K562 (cell line): ENCODE measurements at places on chromosomes 4 and X.

DNA sequence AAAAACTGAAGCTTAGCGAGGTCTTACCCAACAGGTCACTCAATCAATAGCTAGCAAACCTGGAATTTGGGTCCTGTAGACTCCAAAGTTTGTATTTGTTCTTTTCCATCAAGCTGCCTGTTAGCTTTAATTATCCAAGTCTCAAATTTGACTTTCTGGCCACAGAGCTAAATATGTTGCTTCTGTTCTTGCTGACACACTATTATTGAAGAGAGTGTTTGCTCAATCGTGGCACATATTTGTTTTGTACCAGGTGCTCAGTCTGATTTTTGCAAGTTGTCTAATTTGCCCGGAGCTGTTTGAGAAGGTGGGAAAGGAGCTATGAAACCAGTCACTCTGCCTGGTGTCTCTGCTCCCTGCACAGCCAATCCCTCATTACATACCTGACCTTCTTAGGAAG, 41.7 kb upstream of the FRMD7 start:
- no peaks in the 10 kb centered on the region for H3K36me3 ChIP-seq
- H3K27ac ChIP-seq: no peak overlapping the region
- H3K27me3 ChIP-seq: no peaks in the 10 kb centered on the region
- no peaks in the 10 kb centered on the region for H3K4me1 ChIP-seq

GRCh38 chrX:136165406-136165805, 18.1 kb downstream of the FHL1 start:
- no peaks in the 10 kb centered on the region for H3K4me1 ChIP-seq
- H3K36me3 ChIP-seq: no peaks in the 10 kb centered on the region
- DNase-seq: no peak
- no peak overlapping the region for H3K4me3 ChIP-seq
- peaks cover 31% of the 10 kb centered on the region for H3K27me3 ChIP-seq

GRCh38 chr4:102246416-102246815, 98.9 kb downstream of the SLC39A8 start:
- no peaks in the 10 kb centered on the region for H3K36me3 ChIP-seq
- H3K4me1 ChIP-seq: no peaks in the 10 kb centered on the region
- DNase-seq: no peak
- H3K27ac ChIP-seq: no peak overlapping the region
- no peaks in the 10 kb centered on the region for H3K27me3 ChIP-seq

- no peak overlapping the region for H3K27ac ChIP-seq
- no peaks in the 10 kb centered on the region for H3K36me3 ChIP-seq
- no peak overlapping the region for H3K4me3 ChIP-seq
- H3K4me1 ChIP-seq: no peaks in the 10 kb centered on the region
These were observed 243.2 kb downstream of the RASL11B start for GRCh38 chr4:53105313-53105712.

DNA sequence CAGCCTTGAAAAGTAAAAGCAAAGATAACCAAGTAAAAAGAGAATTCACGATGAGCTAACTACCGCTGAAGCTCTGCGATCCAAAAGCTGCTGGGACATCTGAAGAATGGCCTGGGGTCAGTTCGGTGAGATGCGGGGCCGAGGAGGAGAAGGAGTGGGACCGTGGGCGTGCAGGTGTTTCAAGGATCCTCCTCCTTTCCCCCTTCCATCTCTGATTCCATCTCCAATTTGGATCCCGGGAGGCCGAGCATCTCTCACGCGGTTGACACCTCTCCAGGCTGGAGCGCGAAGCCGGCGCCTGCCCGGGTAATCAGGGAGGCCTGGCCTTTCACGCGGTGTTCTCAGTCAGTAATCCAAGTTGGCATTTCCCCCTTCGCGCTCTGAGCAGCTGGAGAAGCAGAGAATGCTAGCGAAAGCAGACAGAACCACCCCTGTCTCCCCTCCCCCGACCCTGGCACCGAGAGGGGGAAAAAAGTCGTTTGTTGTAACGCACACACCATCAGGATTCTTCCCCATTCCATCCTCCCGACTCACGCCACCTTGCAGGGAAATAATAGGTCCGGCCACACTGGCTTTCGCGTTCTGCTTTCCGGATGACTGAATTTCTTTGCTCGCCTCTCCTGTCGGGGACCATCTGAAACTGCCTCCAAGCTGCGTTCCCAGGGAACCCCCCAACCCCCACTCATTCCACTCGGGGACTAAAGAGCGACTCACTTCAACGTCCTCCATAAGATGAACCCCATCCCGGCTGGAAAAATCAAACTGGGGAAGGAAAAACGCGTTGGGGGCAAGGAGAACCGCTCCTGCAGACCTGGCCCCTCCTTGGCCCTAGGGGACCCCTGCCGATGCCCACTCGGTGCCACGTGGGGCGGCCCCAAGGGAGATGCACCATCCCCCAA, 6.5 kb downstream of the NEUROG2 start:
- H3K4me1 ChIP-seq: no peaks in the 10 kb centered on the region
- H3K27ac ChIP-seq: no peak overlapping the region
- H3K27me3 ChIP-seq: peaks cover 36% of the 10 kb centered on the region
- H3K36me3 ChIP-seq: no peaks in the 10 kb centered on the region

DNA sequence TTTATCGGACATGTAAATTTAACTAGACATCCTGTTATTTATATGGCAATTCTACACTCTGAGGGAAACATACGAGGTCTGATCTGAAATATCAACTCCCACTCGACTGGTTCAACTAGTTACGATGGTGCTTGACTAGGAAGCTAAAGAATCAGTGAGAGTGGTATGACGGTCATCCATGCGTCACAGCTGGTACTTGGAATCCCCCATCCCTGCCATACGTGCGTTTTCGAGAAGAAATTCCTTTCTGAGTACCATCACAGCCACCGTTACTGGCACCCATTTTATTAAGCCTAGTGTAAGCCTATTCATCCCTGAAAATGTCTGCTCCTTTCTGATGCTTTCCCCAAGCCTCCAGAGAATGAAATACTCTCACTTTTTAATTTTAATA, 695 bp upstream of the PIGA start:
- peak overlapping the region; percentile 84 for H3K4me3 ChIP-seq
- H3K4me1 ChIP-seq: no peaks in the 10 kb centered on the region; the same call in 2 of the 3 replicates
- H3K36me3 ChIP-seq: peaks cover 25% of the 10 kb centered on the region; the same call in 2 of the 3 replicates
- no peaks in the 10 kb centered on the region; the same call in 1 of the 2 replicates for H3K27me3 ChIP-seq

DNA sequence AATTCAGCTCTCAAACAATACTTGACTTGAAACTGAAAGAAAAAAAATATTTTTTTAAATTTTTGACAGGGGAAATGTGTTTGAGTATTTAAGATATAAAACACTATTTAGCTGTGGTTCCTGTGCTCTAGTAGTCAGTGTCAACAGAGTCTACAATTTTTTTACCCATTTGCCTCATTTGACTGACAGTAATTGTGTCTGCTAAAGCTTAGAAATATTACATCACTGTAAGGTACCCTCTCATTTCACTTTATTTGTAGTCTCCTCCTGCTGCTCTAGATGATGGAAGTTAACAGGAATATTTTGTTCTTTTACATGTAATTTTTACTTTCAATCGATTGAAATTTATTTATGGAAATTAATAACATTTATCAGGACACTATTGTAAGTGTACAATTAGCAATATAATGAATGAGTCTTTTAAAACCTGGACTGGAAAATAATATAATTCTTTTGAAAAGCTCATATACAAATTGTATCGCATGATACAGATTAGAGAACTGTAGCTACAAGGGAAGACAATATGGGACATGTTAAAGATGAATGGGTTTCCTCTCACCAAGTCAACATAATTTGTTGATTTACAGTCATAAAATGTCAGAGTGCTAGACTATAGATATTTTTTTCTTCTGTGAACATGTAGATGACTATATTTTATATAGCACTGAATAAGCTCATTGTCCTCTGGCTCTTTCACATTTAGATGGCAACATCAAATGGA, 1186.5 kb upstream of the ADGRL3 start:
- no peaks in the 10 kb centered on the region for H3K4me1 ChIP-seq
- no peak overlapping the region for H3K27ac ChIP-seq
- no peak for DNase-seq
- H3K4me3 ChIP-seq: no peak overlapping the region

GRCh38 chrX:20132666-20133065, 9.0 kb downstream of the EIF1AX start:
- DNase-seq: no peak
- H3K4me1 ChIP-seq: peaks cover 3% of the 10 kb centered on the region
- H3K27ac ChIP-seq: no peak overlapping the region
- H3K27me3 ChIP-seq: no peaks in the 10 kb centered on the region
- peaks cover 89% of the 10 kb centered on the region for H3K36me3 ChIP-seq
- H3K4me3 ChIP-seq: no peak overlapping the region

GRCh38 chr4:48976041-48976440, 10.0 kb upstream of the CWH43 start:
- H3K27me3 ChIP-seq: peaks cover 14% of the 10 kb centered on the region
- no peak for DNase-seq
- no peak overlapping the region for H3K27ac ChIP-seq
- no peak overlapping the region for H3K4me3 ChIP-seq
- H3K4me1 ChIP-seq: no peaks in the 10 kb centered on the region; the same call in 2 of the 3 replicates

- H3K27me3 ChIP-seq: no peaks in the 10 kb centered on the region
- no peaks in the 10 kb centered on the region for H3K36me3 ChIP-seq
- no peak overlapping the region for H3K4me3 ChIP-seq
- H3K27ac ChIP-seq: no peak overlapping the region
- DNase-seq: no peak
These were observed 886 bp upstream of the NDST3 start for GRCh38 chr4:118033148-118034052.

- no peak overlapping the region for H3K4me3 ChIP-seq
- no peak overlapping the region for H3K27ac ChIP-seq
- H3K27me3 ChIP-seq: no peaks in the 10 kb centered on the region
These were observed 293.4 kb downstream of the BMPR1B start for GRCh38 chr4:95050980-95051701.

- no peaks in the 10 kb centered on the region for H3K36me3 ChIP-seq
- DNase-seq: no peak
- H3K4me1 ChIP-seq: no peaks in the 10 kb centered on the region
- no peak overlapping the region for H3K4me3 ChIP-seq
These were observed 22.7 kb downstream of the PBDC1 start for GRCh38 chrX:76195579-76195978.

DNA sequence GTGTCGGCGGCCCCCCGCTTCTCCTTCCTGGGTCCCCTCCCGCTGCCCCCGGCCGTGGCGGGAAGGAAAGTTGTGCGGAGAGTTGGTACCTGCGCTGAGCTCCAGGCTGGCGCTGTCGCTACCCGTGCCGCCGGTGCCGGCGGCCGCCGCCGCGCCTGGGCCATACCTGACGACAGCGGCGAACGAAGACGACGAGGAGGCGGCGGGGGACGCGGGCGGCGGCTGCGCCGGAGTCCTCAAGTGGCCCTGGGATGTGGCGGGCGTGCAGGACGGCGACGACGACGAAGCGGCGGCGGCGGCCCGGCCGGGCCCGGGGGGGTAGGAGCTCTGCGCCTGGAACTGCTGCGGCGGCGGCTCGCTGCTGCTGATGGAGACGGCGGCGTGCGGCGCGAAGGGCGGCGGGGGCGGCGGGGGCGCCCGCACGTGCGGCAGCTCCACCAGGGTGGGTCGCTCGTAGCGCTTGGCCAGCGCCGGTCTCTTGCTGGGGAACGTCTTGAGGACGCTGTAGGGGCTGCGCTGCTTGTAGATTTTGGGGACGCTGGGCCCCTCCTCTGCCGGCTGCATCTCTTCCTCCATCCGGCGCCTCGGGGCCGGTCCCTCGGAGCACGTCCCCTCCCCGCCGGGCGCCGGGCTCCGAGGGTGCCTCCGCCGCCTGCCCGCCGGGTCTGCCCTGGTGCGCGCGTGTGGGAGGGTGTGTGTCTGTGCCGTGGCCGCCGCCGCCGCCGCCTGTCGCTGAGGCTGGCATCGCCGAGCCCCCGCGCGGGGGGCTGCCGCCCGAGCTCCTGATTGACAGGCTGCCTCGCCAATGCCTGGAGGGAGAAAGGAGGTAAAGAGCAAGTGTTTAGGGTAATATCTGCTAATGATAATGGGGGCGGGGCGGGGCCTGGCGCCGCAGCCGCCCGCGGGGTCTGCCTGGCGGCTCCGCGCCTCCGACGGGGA, 618 bp downstream of the BEND4 start:
- no peaks in the 10 kb centered on the region for H3K36me3 ChIP-seq
- no peak overlapping the region for H3K4me3 ChIP-seq
- no peaks in the 10 kb centered on the region for H3K27me3 ChIP-seq
- peaks cover 13% of the 10 kb centered on the region for H3K4me1 ChIP-seq

- no peak overlapping the region for H3K27ac ChIP-seq
- peaks cover 34% of the 10 kb centered on the region; the same call in 2 of the 3 replicates for H3K27me3 ChIP-seq
- DNase-seq: no peak
- no peak overlapping the region for H3K4me3 ChIP-seq
- no peaks in the 10 kb centered on the region for H3K36me3 ChIP-seq
These were observed 2.8 kb downstream of the SFRP2 start for GRCh38 chr4:153785910-153786721.

DNA sequence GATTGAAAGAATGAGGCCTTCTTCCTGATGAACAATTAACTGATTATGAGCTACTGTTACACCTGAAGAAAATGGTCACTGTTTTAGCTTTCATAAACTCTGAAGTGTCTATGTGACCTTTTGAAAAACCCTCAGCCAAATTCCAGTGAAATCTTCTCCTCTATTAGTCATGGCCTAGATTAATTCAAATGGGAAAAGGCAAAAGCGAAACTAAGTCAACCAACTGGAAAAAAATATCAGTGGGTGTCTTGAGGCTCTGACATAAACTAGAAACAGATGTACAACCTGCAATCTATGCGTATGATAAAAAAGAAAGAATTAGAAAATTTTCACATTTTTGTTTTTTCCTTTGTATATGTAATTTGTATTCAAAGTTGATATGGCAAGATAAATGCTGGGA, 169.4 kb upstream of the BANK1 start:
- no peaks in the 10 kb centered on the region for H3K27me3 ChIP-seq
- H3K36me3 ChIP-seq: no peaks in the 10 kb centered on the region
- H3K4me3 ChIP-seq: no peak overlapping the region
- DNase-seq: no peak

- H3K4me3 ChIP-seq: no peak overlapping the region
- no peaks in the 10 kb centered on the region for H3K4me1 ChIP-seq
- DNase-seq: peak; percentile 21
- no peak overlapping the region for H3K27ac ChIP-seq
These were observed 466.1 kb downstream of the DTHD1 start for GRCh38 chr4:36747277-36748129.

GRCh38 chrX:49001521-49002090, 458 bp downstream of the GRIPAP1 start:
- peaks cover 3% of the 10 kb centered on the region; the same call in 1 of the 3 replicates for H3K4me1 ChIP-seq
- DNase-seq: peak; percentile 39
- H3K36me3 ChIP-seq: peaks cover 33% of the 10 kb centered on the region; the same call in 2 of the 3 replicates
- H3K27me3 ChIP-seq: no peaks in the 10 kb centered on the region
